Inflammatory macrophage treated with lipopolysaccharide for 4 hours (primary cell): ENCODE measurements at places on chromosomes 7 and 10.

DNA sequence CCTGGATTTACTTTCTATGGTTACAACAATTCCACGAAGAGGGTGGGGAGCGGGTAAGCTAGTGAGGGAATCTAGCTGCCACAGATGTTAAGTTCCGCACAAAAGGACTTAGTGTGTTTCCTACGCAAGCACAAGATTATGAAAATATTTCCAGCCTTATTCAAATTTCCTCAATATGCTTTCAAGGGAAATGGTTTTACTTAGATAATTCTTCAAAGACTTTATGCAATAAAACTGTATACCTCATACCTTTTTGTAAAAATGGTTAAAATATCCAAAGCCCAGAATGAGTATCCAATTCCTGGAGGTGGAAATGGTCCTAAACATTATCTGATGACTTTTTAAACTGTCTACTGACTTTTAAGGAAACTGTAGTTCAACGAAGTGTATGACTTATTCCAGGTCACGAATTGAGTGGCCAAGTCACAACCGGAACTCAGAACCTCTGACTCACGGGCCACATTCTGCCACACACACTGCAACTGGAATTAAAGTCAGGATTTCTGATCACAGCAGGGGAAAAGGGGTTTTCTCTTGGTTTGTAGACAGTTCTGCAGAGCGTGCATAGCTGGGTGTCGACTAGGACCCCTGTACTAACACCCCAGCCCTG lies 20.2 kb upstream of the INSIG1 start:
- no peak for DNase-seq

DNA sequence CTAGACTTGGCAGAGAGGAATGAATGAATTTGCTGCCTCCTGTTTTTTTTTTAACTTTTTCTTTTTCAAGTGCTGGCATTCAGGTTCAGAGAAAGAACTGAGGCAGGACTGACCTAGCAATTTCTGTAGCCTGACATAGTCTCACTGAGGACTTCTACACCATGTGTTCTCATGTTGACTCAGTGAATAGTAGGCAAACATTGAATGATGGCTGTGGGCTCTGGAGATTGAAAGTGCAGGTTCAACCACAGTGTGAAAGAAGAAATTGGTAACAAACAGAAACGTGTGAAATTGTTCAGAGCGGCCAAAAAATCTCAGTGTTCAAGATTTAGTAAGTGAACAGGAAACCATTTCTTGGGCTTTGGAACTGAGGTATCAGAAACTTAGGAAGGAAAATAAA lies 322.4 kb upstream of the GHITM start:
- no peak for DNase-seq

GRCh38 chr10:61487506-61487905 lies 34.3 kb upstream of the TMEM26 start:
- no peak for DNase-seq

GRCh38 chr7:130009848-130010688 lies 41.1 kb downstream of the ZC3HC1 start:
- peak; percentile 68 for DNase-seq

DNA sequence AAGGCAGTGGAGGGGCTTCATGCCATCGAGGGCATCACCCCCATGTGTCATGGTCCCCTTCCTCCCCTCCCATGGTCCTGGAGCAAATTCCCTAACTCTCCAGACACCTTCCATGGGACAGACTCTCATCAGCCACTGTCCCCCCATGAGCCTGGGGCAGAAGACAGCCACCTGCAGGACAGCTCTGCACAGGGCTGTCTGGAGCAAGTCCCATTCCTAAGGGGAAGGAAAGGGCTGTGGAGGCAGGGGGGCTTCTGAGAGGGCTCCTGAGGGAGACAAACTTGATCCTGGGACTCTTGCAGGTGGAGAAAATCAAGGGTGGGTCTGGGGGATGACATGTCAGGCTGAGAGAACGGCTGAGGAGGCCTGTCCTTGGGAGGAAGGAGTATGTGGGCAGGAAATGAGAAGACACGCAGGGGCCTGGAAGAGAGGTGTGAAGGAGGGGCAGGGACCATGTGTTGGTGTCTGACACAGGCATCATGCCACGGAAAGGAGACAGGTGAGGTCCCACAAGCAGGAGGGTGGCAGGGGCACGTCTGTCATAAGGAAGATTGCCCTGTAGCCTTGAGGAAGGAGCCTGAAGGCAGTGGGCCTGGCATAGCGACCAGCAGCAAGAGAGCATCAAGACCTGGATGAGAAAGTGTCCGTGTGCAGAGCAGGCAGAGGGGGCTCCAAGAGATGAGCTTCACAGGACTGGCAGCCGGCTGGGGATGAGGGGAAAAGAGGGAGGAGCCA lies 14.4 kb upstream of the GDF10 start:
- no peak for DNase-seq

GRCh38 chr10:7789390-7789789 lies 1.4 kb downstream of the ATP5F1C start:
- DNase-seq = no peak
